Right ventricle myocardium superior (tissue), 1 donor: ENCODE measurements at places on chromosomes 4 and X. TPM values are rescaled to one million over a fixed set of nuclear protein-coding genes. Genes with fewer than 3 reads are reported as not detected.

The PDCL2 gene
- not detected for total RNA-seq

The MAGEA12 gene
- total RNA-seq = not detected

The HSFX3 gene
- total RNA-seq = not detected

The GRIA3 gene
- 0.54 TPM for total RNA-seq

The RASGEF1B gene
- 3.3 TPM for total RNA-seq

The NUP62CL gene
- total RNA-seq = 0.46 TPM

The KLB gene
- total RNA-seq = 0.13 TPM

The SSX1 gene
- not detected for total RNA-seq

The KCTD8 gene
- total RNA-seq = 0.08 TPM

The NKRF gene
- 4.6 TPM for total RNA-seq

The RPL36A gene
- 72.0 TPM for total RNA-seq

The IL2RG gene
- 0.89 TPM for total RNA-seq

The PRRG3 gene
- total RNA-seq = 2.2 TPM

The FAM3A gene
- 51.3 TPM for total RNA-seq

The AWAT1 gene
- not detected for total RNA-seq

The ATOH1 gene
- total RNA-seq = not detected

The RNF128 gene
- total RNA-seq = 0.13 TPM

The CENPE gene
- total RNA-seq = 0.40 TPM

The NKX3-2 gene
- total RNA-seq = not detected
